ENCODE measurements at places on chromosomes 12 and 14. TPM values are rescaled to one million over a fixed set of nuclear protein-coding genes. Genes with fewer than 3 reads are reported as not detected.

DNA sequence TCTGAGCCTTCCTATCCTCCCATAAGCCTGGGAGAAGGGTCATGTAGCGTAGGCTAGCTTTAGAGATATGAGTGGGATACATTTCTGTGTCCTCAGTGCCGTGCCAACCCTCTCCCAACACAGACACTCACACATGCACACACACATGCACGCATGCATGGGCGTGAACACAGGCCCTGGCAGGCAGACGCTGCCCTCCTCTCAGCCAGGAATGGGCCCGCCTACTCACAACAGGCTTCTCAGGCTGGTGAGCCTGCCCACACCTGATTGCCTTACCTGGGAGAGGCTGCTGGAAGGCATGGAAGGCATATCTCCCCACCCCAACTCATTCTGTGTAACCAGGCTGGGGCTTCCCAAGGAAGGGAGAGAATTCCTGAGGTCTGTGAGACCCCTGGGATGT, 12.8 kb upstream of the ACVR1B start:
- DNase-seq, result no peak

DNA sequence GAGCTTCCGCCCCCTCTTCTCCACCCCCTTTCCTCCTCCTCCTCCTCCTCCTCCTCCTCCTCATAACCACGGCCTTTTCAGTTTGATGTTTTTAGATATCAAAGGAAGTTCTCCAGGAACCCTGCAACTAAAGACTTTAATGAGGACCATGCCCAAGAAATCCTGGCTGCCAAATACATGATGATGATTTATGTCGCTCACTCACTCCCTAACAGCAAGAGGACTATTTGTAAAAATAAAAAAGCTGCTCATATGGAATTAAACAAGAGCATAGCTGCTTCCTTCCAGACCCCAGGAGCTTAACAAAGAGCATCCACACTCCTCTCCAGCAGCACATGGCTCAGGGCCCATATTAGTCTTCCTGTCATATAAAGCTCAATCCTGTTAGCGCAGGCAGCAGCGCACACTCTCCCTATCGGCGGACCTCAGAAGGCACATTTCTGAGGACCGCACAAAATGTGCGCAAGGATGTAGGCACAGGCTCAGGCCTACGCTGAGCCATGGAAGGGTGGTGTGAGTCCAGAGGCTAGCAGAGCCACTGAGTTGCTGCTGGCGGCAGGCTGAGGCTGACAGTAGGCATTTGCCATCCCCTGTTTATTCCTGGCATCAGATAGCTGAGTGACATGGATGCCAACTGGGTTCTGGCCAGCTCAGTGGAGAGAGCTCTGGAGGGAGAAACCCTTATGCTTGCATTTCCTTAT, 232.8 kb downstream of the MSRB3 start:
- no peak for DNase-seq

DNA sequence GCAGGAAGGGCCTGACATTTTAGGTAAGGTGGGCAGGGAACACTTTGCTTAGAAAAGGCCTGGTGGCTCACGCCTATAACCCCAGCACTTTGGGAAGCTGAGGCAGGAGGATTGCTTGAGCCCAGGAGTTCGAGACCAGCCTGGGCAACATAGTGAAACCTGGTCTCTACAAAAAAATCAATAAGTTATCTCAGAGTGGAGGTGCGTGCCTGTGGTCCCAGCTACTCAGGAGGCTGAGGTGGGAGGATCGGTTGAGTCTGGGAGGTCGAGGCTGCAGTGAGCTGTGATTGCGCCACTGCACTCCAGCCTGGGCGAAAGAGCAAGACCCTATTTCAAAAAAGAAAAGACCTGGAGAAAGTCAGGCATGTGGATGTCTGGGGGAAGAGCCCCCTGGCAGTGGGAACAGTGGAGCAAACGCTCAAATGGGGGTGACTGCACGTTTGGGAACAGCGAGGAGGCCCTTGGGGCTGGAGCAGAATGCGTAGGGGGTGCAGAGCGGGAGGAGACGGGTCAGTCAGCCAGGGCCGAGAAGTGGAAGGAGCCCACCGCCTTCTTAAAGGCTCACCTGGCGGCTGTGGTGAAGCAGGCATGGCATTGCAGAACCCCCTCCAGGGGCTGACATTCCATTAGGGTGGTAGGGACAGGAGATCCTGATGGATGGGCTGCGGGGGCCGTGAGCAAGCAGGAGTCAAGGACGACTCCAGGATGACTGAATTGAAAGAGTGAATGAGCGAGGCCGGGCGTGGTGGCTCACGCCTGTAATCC, 6.2 kb upstream of the KIF26A start:
- no peak for DNase-seq

DNA sequence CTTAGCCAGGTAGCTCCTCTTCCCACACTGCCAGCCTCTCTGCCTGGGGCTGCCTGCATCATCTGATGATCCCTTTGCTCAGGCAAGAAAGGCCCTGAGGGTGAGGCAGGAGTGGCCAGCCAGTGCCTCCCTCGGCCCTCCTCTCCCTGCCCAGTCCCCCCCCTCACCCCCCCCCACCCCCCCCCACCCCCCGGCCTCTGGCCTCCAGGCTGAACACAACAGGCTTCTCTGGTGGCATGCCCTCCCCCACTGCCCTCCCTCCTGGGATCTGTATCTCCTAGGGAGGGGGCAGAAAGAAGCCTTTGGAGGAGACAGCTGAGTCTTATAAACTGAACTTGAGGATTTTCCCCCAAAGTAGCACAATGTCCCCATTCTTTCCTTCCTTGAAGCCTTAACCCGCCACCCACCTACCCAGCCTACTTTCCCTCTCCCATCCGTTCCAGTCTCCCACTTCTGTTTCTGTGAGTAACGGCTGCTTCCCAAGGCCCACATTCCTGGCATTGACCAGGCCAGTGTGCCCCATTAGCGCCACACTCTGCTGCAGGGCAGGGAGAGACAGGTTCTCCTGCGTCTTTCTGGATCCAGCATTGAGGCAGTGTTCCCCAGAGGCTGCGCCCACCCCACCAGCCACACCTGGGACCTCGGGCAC, 82.1 kb downstream of the B4GALNT3 start:
- no peak for DNase-seq

- no peak for DNase-seq
Measured at GRCh38 chr12:59643550-59643949, 47.7 kb downstream of the SLC16A7 start.

Gene ZNF385A
- 0.34 TPM for total RNA-seq

Gene SYNDIG1L
- not detected for total RNA-seq

Gene SPX
- total RNA-seq, result 1.4 TPM

Gene TMTC1
- 6.7 TPM for total RNA-seq

Gene KRT3
- not detected for total RNA-seq

Gene MAX
- 40.7 TPM for total RNA-seq

Gene MARK3
- 64.8 TPM for total RNA-seq

Gene EVL
- total RNA-seq, result 18.6 TPM

Gene NID2
- 9.9 TPM for total RNA-seq
